Stimulated activated CD8-positive, alpha-beta memory T cell treated with anti-CD3 and anti-CD28 coated beads, Interleukin-15, amount 100 ng/mL, for 24 hours (primary cell): ENCODE measurements at places on chromosomes 2 and 18.

- DNase-seq, result no peak
Observed at GRCh38 chr2:123061534-123061933, 963.6 kb upstream of the CNTNAP5 start.

DNA sequence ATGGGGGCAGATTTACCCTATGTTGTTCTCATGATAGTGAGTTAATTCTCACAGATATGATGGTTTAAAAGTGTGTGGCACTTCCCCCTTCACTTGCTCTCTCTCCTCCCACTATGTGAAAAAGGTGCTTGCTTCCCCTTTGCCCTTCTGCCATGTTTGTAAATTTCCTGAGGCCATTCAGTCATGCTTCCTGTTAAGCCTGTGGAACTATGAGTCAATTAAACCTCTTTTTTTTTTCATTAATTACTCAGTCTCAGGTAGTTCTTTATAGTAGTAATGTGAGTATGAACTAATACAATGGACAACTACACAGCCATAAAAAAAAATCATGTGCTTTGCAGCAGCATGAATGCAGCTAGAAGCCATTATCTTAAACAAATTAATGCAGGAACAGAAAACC is 118.5 kb downstream of the CALCRL start:
- no peak for DNase-seq

GRCh38 chr18:50895350-50896045 is 16.6 kb downstream of the ME2 start:
- no peak for DNase-seq

DNA sequence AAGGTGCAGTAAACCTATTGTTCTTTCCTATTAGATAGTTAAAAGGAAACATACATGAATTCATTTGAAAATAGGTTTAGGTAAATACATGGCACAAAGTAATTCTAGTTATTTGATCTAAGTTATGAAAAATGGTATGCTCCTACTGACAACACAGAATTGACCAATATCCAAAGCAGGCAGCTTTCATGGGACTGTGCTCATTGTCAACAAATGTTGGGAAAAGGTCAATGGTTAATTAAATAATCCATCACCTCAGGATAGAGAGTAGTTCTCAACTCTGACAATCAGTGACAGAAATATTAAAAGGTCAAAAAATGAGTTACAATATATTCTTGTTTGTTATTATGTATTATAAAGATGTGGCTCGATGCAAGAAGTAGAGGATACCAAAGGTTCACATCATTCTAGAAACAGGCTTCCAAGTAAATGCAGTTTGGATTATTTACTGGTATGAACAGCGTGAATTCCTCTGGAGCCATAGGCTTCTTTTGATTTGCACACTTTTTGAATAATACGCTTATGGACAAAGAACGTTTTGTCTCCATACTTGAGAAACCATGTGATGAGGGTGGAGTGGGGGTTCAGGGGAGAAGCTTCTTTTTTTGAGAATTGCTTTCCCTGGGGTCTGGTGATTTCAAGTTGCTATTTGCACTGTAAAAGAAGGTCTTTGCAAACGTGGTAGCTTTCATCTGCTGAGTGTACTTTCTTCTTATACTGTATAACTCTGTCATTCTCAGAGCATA is 422.0 kb upstream of the ZEB2 start:
- no peak for DNase-seq

DNA sequence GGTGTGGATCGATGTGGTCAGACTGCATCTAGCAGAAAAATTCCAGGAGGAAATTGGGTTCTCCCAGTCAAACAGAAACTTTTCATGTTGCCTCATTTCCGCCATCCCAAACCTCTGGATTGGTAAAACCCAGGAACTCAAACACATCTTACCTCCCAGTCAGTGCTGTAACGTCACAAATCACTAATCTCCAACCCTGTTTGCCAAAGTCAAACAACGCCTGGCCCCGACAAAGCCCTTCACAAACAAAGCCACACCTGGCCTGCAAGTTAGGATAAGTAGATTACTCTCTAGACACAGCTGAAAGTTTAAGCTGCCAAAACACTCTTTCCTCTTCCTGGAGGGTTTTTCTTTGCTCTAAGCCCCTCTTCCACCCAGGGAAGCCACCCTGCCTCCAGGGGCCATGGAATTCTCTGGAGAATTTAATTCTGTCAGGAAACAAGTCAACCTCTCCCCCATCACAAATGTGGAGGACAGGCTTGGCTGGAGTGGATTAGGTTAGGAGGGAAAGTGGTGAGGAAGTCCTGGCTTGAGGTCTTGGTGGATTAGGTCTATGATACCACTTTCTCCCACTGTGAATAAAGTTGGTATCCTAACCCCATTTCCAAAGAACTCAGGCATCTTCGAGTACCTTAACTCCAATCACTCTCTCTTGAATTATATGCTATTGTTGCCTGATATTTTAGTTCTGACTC is 86.7 kb downstream of the LYPD6B start:
- no peak for DNase-seq

DNA sequence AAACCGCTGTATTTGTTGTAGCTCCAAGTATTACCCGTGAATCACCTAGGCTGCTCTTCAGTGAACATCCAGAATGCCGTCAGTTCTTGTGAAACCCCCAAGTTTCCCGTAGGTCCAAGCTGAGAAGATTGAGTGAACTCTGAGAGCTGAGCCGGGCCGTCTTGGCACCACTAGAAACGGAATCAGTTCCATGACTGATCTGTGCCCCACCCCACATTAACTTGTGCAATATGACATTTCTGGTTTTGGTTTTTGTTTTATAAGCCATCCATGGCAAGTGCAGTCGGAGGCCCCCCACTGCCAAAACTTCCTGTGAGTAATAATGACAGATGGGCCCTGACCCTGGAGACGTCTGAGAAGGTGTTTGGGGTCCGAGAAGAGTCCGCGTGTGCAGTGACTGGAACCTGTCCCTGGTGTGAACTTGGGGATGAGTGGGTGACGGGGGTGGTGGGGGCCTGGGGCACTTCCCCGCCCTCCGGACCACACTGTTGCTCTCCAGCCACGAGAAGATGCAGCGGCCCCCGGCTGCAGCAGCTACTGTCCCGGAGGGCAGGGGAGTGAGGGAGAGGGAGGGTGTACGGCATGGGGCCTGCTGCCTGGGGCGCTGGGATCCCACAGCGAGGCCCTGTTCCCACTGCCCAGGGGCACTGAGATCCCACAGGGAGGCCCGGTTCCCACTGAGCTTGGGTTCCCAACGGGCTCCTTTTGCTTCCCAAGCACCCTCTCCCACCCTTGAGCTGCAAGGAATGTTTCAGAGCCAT is 26.5 kb downstream of the NFATC1 start:
- no peak for DNase-seq
